ENCODE measurements at places on chromosomes 11 and 22. TPM values are rescaled to one million over a fixed set of nuclear protein-coding genes. Genes with fewer than 3 reads are reported as not detected.

FGF3 gene
- not detected for total RNA-seq

MS4A6A gene
- total RNA-seq, result 3.8 TPM

NPTXR gene
- 0.18 TPM for total RNA-seq

RASL10A gene
- total RNA-seq, result 0.09 TPM

NAALADL1 gene
- total RNA-seq, result 6.1 TPM

DRG1 gene
- 94.6 TPM for total RNA-seq

WBP2NL gene
- under 0.01 TPM for total RNA-seq

CEND1 gene
- under 0.01 TPM for total RNA-seq

All from endothelial cell of coronary artery (primary cell).